Spinal cord (tissue), 10 donors: ENCODE measurements at places on chromosomes 11 and 22.

DNA sequence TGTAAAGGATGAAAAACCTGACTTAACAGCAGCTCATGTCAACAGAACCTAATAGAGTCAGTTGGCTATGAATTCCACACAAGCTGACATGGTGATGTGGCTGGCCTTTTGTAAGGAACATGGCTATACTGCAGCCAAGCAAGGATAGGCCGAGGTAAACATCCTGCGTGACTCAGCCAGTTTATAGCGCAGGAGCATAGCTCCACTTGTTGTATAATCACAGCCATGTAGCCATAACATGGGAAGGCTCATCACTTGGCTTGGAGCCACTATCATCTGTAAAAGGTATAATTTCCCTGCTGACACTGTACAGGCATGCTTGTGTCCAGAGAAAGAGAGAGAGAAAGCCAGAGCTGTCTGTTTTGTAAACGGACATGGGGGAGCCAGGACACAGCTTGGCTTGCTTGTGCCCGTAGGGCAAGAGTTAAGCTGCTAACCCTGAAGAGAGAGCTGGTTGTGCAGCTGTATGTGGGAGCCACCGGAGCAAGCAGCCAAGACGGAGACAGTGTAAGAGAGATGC is 104.4 kb upstream of the PLET1 start:
- no peaks in the 10 kb centered on the region for H3K27me3 ChIP-seq
- H3K4me1 ChIP-seq, result peaks cover 4% of the 10 kb centered on the region
- no peaks in the 10 kb centered on the region for H3K36me3 ChIP-seq
- H3K4me3 ChIP-seq, result no peak overlapping the region
- no peak for DNase-seq
- H3K27ac ChIP-seq, result no peak overlapping the region

DNA sequence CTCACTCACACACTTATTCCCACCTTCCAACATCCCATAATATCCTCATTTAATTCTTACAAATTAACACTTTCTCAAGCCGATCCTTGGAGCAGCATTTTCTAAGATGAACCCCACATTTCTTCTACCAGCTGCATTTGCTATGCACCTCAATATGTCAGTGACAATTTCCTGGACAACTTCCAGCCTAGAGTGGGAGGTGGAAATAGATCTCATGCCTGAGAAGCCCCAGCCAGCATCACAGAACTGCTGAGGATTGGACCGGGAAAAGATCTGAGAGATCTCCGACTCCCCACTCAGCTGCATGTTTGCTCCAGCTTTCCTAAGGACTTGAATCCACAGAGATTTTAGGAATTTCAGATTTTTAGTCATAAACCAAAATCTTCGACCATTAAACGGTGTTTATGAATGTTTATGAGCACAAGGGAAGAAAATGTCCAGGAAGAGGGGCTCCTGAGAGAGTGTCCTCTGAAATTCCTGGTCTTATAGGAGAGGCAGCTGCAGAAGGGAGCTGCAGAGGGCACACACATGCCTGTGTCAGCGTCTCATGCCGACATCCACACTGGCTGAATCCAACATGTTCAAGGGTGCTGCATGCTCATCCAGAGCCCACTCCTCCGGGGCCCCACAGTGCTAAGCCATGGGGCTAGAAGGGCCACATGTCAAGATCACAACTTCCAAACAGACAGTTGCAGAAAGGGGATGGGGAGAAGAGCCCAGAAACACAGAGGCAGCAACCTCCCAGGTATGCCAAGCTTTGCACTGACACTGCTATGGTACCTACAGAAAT is 68.6 kb downstream of the MICAL3 start:
- no peaks in the 10 kb centered on the region for H3K27me3 ChIP-seq
- H3K4me3 ChIP-seq, result no peak overlapping the region
- H3K27ac ChIP-seq, result no peak overlapping the region
- DNase-seq, result peak; percentile 39

DNA sequence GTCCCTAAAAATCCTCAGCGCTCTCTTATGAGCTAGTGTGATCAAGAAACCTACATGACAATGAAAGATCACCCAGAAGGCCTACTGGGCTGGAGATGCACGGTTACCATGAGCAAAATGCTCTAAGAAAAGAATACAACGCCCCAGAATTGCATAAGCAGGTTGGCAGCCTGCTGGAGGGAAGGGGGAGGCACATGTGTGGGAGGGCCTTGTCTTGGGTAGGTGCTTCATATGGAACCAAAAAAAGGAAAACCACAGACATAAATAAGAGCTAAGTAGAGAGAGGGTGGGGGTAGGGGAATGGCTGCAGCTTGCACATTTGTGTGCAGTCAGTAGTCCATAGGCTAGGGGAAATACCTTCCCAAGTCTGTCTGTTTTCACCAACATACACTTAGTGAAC is 2.8 kb downstream of the SIAE start:
- H3K4me1 ChIP-seq, result peaks cover 15% of the 10 kb centered on the region
- H3K4me3 ChIP-seq, result no peak overlapping the region
- no peaks in the 10 kb centered on the region for H3K27me3 ChIP-seq
- DNase-seq, result no peak
- no peaks in the 10 kb centered on the region for H3K36me3 ChIP-seq

- H3K27me3 ChIP-seq, result no peaks in the 10 kb centered on the region
- no peak overlapping the region for H3K4me3 ChIP-seq
- H3K4me1 ChIP-seq, result no peaks in the 10 kb centered on the region
- no peak overlapping the region for H3K27ac ChIP-seq
These were observed 192.5 kb downstream of the GRIA4 start for GRCh38 chr11:105802390-105802789.

DNA sequence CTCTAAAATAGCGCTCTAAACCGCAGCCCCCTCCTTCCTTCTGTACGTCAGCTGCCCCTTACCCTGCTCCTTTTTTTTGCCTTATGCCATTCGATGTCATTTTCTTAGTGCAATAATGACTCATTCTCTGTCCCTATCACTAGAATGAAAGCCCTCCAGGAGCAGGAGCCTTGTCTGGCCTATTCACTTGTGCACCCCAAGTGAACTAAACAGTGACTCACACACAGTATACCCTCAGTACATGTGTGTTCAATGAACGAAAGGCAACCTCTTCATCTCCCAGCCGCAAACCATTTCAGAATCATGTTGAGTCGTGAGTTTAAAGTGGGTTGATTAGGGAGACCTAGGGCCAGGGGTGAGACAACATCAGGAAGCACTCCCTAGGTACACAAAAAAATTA is 50.7 kb upstream of the SPATA19 start:
- H3K27me3 ChIP-seq, result no peaks in the 10 kb centered on the region
- peaks cover 11% of the 10 kb centered on the region for H3K4me1 ChIP-seq
- H3K27ac ChIP-seq, result no peak overlapping the region
- peaks cover 33% of the 10 kb centered on the region for H3K36me3 ChIP-seq
- DNase-seq, result no peak

- no peak overlapping the region for H3K4me3 ChIP-seq
- H3K27me3 ChIP-seq, result no peaks in the 10 kb centered on the region
- no peaks in the 10 kb centered on the region for H3K36me3 ChIP-seq
These were observed 41.6 kb downstream of the BUD13 start for GRCh38 chr11:116731097-116731761.

- no peaks in the 10 kb centered on the region for H3K36me3 ChIP-seq
- H3K4me3 ChIP-seq, result no peak overlapping the region
- DNase-seq, result no peak
These were observed 226.1 kb upstream of the FAT3 start for GRCh38 chr11:91998481-91998880.

- H3K27ac ChIP-seq, result no peak overlapping the region
- no peak overlapping the region for H3K4me3 ChIP-seq
- peaks cover 39% of the 10 kb centered on the region for H3K4me1 ChIP-seq
- H3K27me3 ChIP-seq, result no peaks in the 10 kb centered on the region
These were observed 13.1 kb downstream of the GNAZ start for GRCh38 chr22:23083315-23084021.

DNA sequence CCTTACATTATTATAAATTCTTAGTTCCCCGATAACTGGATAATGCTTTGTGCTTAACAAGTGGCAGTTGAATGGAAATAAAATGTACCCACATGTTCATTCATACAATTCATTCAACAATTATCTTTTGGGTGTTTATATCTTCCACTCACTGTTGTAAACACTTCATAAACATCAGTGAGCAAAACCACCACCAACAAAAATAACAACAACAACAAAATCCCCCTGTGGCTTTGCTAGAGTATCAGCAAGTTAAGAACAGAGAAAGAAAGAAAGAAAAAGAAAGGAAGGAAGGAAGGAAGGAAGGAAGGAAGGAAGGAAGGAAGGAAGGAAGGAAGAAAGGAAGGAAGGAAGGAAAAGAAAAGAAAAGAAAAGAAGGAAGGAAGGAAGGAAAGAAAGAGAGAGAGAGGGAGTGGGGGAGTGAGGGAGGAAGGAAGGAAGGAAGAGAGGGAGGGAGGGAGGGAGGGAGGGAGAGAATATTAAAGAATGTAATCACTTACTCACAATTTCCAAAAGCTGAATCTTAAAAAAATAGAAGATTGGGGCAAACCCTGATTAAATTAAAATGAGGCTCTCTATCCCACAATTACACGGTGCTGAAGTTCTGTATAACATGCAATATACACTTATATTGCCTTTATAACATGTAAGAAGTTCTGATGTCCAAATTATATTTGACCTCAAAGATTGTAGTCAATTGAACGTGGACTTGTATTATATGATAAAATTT is 2238.8 kb downstream of the LRRC4C start:
- H3K27me3 ChIP-seq, result no peaks in the 10 kb centered on the region
- no peaks in the 10 kb centered on the region for H3K36me3 ChIP-seq
- H3K4me1 ChIP-seq, result no peaks in the 10 kb centered on the region
- no peak overlapping the region for H3K27ac ChIP-seq
- DNase-seq, result no peak
- no peak overlapping the region for H3K4me3 ChIP-seq

DNA sequence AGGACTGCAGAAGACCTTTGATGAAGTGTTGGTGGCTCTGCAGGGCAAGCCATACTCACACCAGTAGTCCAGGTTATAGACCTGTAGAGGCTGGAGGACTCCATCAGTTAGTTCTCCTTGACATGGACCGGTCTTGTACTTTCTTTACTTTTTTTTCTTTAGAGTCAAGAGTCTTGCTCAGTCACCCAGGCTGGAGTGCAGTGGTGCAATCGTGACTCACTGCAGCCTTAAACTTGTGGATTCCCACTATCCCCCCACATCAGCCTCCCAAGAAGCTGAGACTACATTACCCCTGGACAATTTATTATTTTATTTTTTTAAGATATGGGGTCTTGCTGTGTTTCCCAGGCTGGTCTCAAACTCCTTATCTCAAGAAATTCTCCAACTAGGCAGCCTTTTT is 49.6 kb upstream of the E2F8 start:
- H3K36me3 ChIP-seq, result no peaks in the 10 kb centered on the region
- no peak overlapping the region for H3K4me3 ChIP-seq
- H3K27ac ChIP-seq, result no peak overlapping the region
- H3K4me1 ChIP-seq, result no peaks in the 10 kb centered on the region

DNA sequence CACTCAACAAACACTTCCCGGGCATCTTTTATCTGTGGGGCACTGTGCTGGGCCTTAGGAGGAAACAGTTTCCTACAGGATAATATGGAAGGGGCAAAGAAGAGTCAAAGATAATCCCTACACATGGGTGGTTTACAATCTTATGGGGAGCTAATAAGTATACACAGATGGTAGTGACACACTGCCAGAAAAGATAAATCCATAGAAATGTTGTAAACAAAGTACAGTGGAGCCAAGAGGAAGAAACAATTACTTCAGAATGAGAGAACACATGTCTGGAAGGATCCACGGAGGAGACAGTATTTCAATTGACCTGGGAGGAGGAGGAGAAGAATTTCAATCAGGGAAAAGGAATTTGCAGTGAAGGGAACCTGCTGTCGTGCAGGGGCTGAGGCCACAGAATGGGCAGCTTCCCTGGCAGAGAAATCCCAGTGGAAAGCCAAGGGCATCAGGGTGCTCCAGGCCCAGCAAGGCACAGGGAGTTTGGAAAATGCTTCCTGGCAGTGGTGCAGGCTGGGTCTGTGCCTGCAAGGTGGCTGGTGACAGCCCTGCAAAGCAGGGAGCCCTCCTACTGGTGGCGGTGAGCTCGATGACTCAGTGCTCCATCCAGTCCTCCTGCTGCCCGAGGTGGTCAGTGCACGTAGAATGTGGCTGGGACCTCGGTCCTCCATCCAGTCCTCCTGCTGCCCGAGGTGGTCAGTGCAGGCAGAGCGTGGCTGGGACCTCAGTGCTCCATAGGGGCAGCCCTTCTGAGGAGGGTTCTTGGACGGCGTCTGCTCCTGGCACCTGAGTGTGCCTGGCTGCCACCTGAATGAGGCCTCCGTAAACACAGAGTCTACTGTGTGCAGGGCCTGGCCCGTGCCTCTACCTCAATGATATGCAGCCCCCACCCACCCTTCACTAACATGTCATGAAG is 444.3 kb upstream of the B3GAT1 start:
- no peak overlapping the region for H3K27ac ChIP-seq
- H3K4me3 ChIP-seq, result no peak overlapping the region
- no peaks in the 10 kb centered on the region for H3K27me3 ChIP-seq
- no peak for DNase-seq
- no peaks in the 10 kb centered on the region for H3K36me3 ChIP-seq

GRCh38 chr11:120618399-120618798 is 106.9 kb downstream of the GRIK4 start:
- no peak overlapping the region for H3K27ac ChIP-seq
- no peaks in the 10 kb centered on the region for H3K27me3 ChIP-seq
- H3K36me3 ChIP-seq, result no peaks in the 10 kb centered on the region
- H3K4me3 ChIP-seq, result no peak overlapping the region
- no peak for DNase-seq

DNA sequence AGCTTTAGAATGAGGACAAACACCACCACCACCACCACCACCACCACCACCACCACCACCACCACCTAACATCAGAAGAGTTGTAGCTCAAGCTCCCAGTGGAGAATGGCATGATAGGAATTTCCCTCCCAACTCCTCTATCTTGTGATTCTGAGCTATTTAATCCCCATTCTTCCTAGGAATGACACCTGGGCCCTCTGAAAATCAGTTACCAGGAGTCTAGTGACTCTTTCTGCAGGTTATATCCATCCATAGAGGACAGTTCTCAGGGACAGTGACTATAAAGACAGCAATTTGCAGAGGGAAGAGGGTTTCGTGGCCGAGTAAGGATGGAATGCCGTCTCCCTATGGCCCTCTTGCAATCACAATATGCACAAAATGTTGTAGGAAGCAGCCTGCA is 27.8 kb downstream of the MYH9 start:
- no peak overlapping the region for H3K27ac ChIP-seq
- DNase-seq, result no peak
- H3K36me3 ChIP-seq, result no peaks in the 10 kb centered on the region
- peaks cover 15% of the 10 kb centered on the region for H3K4me1 ChIP-seq
- no peak overlapping the region for H3K4me3 ChIP-seq
- H3K27me3 ChIP-seq, result no peaks in the 10 kb centered on the region

DNA sequence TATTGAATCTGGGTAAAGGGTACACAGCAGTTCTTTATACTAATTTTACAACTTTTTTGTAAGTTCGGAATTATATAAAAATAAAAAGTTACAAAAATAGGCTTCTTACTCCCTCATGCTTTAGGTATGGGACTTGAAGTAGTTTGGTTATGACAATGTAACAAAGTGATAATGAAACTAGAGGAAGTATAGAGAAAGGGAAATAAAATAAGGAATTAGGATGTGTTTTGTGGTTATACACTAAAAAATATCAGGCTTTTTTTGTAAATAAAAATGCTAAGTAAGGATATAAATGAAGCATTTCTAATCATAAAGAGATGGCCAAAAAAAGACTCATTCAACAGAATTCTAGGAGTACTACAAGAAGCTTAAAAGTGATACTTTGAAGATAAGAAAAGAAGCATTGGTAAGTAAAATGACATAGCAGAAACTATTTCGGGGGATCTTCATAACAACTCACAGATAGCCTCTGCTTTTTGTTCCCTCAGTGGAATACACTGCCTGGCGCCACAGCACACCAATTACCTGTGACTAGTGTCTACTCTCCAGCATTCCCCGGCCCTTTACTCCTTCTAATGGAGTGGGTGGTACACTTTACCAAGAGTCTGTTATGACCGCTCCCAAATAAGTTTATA is 322.7 kb upstream of the PITPNB start:
- no peaks in the 10 kb centered on the region for H3K27me3 ChIP-seq
- no peak overlapping the region for H3K4me3 ChIP-seq
- no peaks in the 10 kb centered on the region for H3K4me1 ChIP-seq
- DNase-seq, result no peak
- no peak overlapping the region for H3K27ac ChIP-seq
